ENCODE measurements at places on chromosomes 11 and 22. TPM values are rescaled to one million over a fixed set of nuclear protein-coding genes. Genes with fewer than 3 reads are reported as not detected.

GRCh38 chr22:26986884-26987283 is 329.5 kb downstream of the MIAT start:
- no peak for DNase-seq

- peak; percentile 50 for DNase-seq
These were observed at the start of gene GRAP2 for GRCh38 chr22:39900306-39901227. GRAP2 (plus strand) TSS chr22:39901084; CDS start chr22:39947107, 46,023 bp downstream.

DNA sequence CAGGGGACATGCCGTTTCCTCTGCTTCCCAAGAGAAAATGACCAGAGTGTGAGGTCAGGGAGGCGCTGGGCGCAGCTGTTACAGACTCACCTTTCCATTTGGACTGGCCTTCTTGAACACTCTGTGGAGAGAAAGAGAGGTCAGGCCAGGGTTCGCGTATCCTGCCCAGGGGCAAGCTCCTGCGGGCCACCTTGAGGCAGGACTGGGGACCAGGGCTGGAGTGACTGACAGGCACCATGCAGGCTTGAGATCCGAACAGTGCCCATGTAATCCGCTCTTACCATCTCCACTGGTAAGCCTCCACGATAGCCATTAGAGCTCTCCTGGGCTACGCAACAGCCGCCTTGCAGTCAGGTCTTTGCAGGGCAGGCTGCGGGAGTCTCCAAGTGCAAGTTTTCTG is 49.3 kb downstream of the TPBGL start:
- no peak for DNase-seq

The DBX1 gene
- not detected for total RNA-seq

The CASP5 gene
- total RNA-seq = 1.1 TPM

DNA sequence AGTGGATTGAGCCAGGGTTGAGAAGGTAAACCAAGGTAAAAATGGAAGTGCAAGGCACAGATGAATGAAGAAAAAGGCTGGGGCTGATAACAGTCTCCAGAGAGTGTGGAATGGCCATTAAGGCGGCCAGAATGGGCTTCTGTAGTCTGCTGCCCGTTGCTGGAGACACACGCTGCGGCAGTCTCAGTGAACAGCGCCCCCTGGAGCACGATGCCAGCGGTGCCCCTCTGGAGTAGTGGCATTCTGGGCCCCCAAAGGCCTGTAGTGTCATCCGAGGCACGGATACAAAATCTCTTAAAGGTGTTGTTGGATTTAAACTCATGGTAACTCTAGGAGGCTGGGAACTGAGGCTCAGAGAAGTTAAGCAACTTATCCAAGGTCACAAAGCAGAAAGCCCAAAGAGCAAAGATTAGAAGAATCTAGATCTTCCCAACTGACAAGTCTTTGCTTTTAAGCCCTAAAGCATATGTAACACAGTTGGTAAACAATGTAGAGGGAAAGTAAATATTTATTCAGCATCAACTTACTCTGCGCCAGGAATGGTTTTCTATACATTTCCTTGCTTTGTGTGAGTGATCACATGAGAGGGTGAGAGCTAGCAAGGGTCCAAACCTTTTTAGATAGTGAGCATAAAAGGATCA is 18.2 kb downstream of the KCNJ1 start:
- DNase-seq = peak; percentile 69

The LMO2 gene
- total RNA-seq = 5.6 TPM

DNA sequence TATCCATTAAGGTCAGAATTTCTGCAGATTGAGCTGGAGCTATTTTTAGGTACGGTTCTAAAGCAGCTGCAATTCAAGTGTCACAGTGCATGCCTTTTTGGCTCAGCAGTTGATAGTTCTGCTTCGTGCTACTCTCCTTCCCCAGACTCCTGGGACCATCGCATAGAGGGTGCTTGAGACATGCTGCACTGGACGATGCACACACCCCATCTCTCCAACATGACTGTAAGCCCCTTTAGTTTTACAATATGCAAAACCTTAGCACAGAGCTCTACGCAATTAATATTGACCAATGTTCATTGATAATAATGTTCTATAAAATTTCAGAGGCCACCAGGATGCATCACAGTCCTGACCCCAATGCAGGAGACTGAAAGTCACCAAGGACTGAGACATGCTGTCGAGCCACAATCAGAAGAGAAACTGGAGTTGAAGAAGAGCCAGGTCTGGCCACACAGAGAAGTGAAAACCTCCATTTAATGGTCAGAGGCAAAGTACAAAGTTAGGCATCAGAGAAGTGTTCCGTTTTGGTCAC is 120.9 kb upstream of the ZC3H12C start:
- no peak for DNase-seq

DNA sequence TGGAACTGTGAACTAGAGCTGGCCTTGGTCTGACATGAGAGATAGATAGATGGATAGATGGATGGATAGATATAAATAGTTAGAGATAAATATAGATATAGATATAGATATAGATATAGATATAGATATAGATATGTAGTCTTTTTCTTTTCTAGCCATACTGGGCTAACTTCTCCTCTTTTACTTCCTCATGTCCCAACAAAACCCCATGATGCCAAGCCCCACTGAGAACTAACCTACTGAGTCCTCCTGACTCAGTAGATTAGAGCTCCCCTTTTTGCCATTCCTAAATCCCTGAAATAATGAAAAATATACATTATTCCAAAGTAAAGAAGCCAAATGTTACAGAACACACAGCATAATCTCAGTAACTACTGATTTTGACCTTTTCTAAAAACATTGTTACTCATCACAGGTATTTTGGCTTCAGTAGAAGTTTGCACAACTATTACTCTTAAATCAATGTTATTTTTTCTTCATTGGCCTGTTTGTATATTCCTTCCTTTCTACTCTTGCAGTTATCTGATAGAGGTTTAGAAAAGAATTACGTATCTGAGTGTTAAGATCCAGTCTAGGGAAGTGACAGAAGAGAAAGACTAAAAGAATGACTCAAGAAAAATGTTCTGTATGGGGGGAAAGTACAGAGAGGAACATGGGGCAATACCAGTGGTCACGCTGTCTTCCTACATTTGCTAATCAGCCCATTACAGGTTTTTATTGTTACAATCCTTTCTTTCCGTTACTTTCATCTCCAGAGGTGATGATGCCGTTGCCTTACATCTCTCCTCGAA is 6.0 kb upstream of the OR10D3 start:
- DNase-seq = no peak

The UQCC3 gene
- 5.2 TPM for total RNA-seq

The FGF19 gene
- not detected for total RNA-seq

DNA sequence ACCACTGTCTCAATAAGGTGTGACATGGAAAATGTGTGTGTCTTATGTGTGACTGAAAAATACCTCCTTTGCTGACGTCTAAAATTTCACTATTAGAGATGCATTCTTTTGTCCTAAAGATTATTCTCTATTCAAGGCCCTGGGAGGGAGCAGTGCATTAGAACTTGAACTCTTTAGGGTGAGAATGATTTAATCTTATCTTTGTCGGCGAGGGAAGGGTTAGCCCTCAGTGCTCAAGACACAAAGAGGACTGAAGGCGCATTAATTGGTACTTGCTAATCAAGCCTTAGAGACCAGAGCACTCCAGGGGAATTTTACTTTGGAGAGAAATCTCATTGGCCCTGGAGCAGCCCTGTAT is 29.8 kb upstream of the PLET1 start:
- no peak for DNase-seq

- no peak for DNase-seq
These were observed 39.5 kb downstream of the IGF2 start for GRCh38 chr11:2099516-2100349.

DNA sequence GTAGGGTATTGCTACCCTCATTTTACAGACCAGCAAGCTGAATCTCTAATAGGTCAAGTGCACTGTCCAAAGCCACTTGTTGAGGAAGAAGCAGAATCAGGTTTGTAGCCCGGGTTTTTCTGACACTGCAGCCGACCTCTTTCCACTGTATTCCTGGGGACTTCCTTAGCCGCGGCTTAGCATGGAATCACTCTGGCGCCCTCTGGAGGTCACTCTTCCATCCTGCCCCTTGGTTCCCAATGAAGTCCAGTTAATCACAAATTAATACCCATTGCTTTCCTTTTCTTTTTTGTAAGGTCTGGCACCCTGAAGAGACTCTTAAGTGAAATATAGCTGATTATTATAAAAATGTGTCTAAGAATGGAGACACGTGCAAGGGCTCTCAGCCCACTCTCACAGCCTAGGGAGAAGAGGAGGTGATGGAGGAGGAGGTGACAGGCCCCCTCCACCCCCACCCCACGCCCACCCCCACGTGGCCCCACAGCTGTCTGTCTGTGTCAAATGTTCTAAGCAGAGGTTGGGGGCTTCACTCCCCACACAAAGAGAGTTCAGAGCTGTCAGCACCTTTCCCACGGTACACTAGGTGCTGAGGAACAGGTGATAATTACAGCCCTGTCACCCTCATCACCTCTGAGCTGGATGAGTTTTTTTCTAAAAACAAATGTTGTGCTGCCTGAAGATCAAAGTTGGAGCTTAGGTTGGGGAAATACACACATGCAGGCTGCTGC is 57.7 kb upstream of the DRD2 start:
- DNase-seq = peak; percentile 75

The GPHA2 gene
- total RNA-seq = not detected

DNA sequence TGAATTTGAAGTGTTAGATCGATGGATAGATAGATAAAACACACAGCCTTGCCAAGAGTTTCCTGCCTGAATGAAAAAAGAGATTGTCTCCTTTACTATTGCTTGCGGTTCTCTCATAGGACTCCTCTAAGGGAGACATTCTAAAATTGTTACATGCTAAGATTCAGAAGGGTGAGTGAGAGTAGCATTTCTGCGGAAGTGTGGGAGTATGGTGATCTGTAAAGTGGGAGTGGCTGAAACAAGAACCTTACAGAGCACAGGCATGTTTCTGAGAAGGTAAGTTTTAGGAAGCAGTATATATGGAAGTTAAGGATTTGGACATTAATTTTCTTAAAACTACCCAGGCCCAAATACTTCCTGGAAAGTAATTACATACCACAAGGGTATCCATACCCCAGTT is 139.6 kb downstream of the TRIM44 start:
- no peak for DNase-seq

DNA sequence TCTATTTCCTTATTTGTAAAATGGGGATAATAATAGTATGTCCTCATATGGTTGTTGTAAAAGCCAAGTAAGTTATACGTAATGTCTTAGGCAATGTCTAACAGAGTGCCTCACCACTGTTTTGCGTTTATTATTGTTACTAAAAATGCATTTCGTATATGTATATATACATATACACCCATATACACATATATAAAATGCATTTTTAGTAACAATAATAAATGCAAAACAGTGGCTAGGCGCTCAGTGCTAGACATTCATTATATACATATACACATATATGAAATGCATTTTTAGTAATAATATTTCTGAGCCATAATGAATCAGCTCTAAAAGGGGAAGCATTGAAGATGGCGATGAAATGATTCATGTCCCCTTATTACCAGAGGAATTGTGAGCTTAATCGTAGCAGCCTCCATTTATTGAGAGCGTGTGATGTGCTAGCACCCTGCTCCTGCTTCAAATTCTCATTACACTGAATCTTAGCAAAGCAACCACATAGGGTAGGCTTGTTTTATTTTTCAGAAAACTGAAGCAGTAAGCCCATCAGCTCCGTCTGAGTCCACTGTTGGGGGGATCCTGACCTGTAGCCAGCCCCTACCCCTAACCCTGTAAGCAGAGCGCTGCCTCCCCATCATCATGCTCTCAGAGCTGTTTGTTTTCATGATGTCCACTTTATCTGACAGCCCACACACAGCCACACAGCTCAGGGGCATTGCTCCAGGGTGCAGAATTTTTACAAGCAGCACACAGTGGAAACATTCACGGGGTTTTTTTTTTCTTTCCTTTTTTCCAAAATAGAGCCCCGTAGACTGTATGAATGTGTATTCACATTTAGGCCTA is 97.1 kb upstream of the NAV2 start:
- DNase-seq = no peak

The OR8B3 gene
- not detected for total RNA-seq

The ACR gene
- not detected for total RNA-seq

DNA sequence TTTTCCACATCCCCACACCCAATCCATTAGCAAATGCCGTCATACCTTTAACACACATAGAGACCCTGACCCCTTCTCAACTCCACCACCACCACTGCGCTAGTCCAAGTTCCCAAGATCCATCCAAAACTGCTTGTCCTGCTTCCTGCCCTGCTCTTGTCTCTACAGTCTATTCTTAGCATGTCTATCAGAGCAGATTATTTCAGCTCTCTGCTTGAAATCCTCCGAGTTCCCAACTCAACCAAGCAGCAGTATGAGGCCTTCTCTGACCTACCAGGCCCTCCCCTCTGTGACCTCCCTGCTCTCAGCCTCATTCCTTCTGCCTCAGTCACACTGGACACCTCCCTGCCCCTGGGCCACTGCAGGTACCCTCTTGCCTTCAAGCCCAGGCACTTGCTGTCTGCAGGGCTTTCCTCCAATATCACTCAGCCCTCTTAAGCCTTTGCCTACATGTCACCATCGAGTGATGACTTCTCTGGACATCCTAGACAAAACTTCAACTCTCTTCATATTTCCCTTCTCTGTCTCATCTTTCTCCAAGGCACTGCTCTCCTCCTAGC is 134.6 kb downstream of the SPATA19 start:
- no peak for DNase-seq

DNA sequence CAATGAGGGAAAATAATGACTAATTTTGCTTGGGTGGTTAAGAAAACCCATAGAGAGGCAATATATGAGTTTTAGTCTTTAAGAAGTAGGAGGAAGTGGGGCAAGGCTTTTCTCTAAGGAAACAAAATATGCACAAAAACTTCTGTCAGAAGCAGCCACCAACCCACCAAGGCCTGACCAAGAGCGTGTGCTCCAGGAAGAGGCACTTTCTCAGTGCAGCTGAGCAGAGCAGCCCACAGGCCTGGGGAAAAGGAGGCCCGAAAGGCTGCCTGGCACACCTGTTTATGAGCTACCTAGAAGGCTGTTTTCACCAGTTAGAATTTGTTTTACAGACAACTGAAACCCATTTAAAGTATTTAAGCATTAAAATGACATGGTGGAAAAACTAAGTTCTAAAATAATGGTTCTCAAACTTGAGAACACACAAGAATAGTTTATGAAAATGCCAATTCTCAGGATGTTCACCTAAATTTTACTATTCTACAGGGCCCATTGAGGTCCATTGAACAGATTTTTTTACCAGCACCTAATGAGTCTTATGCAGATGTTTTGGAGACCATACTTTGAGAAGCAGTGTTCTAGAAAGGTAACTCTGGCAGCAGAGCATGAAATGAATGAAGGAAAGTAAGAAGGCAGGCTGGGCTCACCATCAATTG is 160.5 kb upstream of the DDI1 start:
- no peak for DNase-seq

DNA sequence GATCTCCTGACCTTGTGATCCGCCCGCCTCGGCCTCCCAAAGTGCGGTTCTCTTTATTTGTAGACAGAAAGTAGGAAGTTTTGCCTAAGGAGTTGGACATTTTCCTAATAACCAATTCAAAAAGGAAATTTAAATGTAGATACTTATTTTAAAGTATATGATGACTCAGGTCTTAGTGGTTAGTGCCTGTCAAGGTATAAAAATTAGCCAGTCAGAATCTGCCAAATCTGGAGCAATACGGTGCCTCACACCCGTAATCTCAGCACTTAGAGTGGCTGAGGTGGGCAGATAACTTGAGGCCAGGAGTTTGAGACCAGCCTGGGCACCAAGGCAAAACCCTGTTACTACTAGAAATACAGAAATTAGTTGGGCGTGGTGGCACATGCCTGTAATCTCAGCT is 86.7 kb upstream of the RASSF10 start:
- DNase-seq = no peak

GRCh38 chr11:68430801-68431200 is 29.8 kb upstream of the PPP6R3 start:
- DNase-seq = no peak

The PLEKHB1 gene
- total RNA-seq = 2.9 TPM

All from natural killer cell (primary cell).